ENCODE measurements at places on chromosomes 5 and 9. TPM values are rescaled to one million over a fixed set of nuclear protein-coding genes. Genes with fewer than 3 reads are reported as not detected.
A peak's percentile ranks its signal among the peaks of the same experiment; 100 is the strongest.

DNA sequence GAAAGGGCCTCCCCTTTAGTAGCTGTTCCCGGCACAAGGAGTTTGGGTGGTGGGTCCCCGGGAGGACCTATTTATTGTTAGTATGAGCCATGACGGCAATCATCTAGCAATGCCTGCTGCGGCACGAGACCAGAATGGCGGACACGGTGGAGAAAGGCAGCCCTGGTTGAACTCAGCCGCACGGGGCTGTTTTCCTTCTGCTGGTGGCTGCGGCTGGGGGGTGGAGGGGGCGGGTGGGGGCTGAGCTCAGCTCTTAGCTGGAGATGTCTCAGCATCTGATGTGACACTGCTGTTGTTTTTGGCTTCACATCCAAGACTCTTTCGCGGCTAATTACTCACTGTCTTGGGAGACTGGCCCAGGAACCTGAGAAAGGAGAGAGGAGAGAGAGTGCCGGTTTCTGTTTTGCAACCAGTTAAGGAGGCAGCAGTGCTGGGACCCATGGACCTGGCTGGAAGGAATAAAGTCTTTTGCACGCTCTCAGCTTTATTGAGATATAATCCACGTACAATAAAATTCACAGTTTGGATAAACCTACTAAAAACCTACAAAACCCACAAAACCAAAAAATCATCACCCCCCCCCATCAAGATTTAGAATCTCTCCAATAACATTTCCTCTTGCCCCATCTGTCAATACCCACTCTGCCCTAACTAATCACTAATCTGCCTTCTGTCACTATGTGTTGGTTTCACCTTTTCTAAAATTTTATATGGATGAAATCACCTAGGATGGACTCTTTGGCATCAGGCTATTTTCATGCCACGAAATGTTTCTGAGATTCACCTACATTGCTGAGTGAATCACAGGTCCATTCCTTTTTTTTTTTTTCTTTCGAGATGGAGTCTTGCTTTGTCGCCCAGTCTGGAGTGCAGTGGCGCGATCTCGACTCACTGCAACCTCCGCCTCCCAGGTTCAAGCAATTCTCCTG lies 81.8 kb upstream of the NEURL1B start:
- DNase-seq, result peak; percentile 79

- no peak for DNase-seq
Observed at GRCh38 chr5:104347119-104347708, 784.6 kb upstream of the NUDT12 start.

- no peak for DNase-seq
Observed at GRCh38 chr5:32476891-32477290, 32.4 kb upstream of the ZFR start.

GRCh38 chr5:171477666-171478065 lies 58.2 kb downstream of the FGF18 start:
- DNase-seq, result no peak

Gene ASS1
- 65.5 TPM for total RNA-seq

Gene GGTA1
- 28.3 TPM for total RNA-seq

Gene YIPF5
- 26.6 TPM for total RNA-seq

Gene SPATA31A5
- total RNA-seq, result not detected

Gene SLC34A3
- total RNA-seq, result not detected

Gene ZNG1C
- total RNA-seq, result 5.3 TPM

Gene SLC6A7
- not detected for total RNA-seq

Measured in left ventricle myocardium superior (tissue), 1 donor.